ENCODE measurements at places on chromosomes 6 and 20. TPM values are rescaled to one million over a fixed set of nuclear protein-coding genes. Genes with fewer than 3 reads are reported as not detected.

Gene FOXA2
- not detected for total RNA-seq

Gene GRM1
- total RNA-seq: 0.36 TPM

Gene GGTLC1
- not detected for total RNA-seq

Gene DEFB114
- total RNA-seq: not detected

Gene DEFB132
- total RNA-seq: not detected

Gene PERP
- 35.0 TPM for total RNA-seq

Gene VARS2
- total RNA-seq: 10.0 TPM

Gene HLA-DQA2
- 1.7 TPM for total RNA-seq

Gene SLC17A2
- total RNA-seq: not detected

Gene BANF2
- not detected for total RNA-seq

Gene LGSN
- not detected for total RNA-seq

Gene KCNG1
- total RNA-seq: 3.5 TPM

Gene REM1
- 3.8 TPM for total RNA-seq

Gene NR2E1
- total RNA-seq: not detected

Gene CCDC170
- total RNA-seq: 0.71 TPM

Gene PRRT1
- 1.8 TPM for total RNA-seq

Gene CALHM4
- not detected for total RNA-seq

Gene ZFP57
- not detected for total RNA-seq

Gene OOEP
- total RNA-seq: not detected

Gene GPR63
- 0.83 TPM for total RNA-seq

Gene OR2H2
- total RNA-seq: not detected

Gene LRRC73
- total RNA-seq: 1.1 TPM

Gene PTCHD4
- 1.3 TPM for total RNA-seq

Gene NKAIN4
- total RNA-seq: 0.33 TPM

Gene FERMT1
- total RNA-seq: 0.36 TPM

Gene ZBTB46
- total RNA-seq: 3.6 TPM

Gene SEMG1
- total RNA-seq: not detected

Gene STMND1
- total RNA-seq: not detected

Gene HLA-DRA
- 108 TPM for total RNA-seq

Gene OR2J3
- total RNA-seq: not detected

Gene HLA-E
- total RNA-seq: 323 TPM

Gene INSM1
- not detected for total RNA-seq

Gene AFG1L
- 3.5 TPM for total RNA-seq

Gene PSORS1C2
- total RNA-seq: not detected

Gene IPCEF1
- 1.1 TPM for total RNA-seq

Gene ARID1B
- total RNA-seq: 115 TPM

Gene SLC32A1
- not detected for total RNA-seq

Gene ZNF391
- total RNA-seq: 4.6 TPM

Gene HMGN4
- total RNA-seq: 74.8 TPM

Gene SLPI
- 16.6 TPM for total RNA-seq

Gene CFAP206
- total RNA-seq: 0.36 TPM

Gene CAGE1
- not detected for total RNA-seq

Gene SOX4
- 7.2 TPM for total RNA-seq

Gene NFATC2
- total RNA-seq: 6.5 TPM

Gene MPIG6B
- total RNA-seq: not detected

Gene TMEM200A
- 1.9 TPM for total RNA-seq

All from sigmoid colon (tissue), 7 donors.